ENCODE measurements at places on chromosomes 3 and 15.

DNA sequence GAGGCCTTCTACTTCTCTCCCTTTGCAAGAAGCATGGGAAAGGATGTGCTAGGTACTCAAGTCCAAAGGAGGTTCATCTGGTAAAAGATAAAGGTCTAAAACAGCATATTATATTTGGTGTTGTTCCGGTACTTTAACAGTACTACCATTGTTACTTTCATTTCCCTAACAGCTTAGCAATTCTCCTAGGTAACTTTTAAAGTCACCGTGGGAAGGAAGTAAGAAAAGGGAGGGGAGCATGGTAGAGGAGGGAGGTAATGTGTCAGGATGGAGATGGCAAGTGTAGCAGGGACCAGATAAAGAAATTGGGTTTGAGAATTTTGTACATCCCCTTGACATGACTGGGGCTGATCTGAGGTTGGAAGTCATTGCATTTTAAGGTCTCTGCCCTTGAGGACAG lies 89.4 kb upstream of the SKOR1 start:
- DNase-seq, result no peak

GRCh38 chr3:126816298-126816697 lies 112.3 kb downstream of the CHCHD6 start:
- DNase-seq, result no peak

DNA sequence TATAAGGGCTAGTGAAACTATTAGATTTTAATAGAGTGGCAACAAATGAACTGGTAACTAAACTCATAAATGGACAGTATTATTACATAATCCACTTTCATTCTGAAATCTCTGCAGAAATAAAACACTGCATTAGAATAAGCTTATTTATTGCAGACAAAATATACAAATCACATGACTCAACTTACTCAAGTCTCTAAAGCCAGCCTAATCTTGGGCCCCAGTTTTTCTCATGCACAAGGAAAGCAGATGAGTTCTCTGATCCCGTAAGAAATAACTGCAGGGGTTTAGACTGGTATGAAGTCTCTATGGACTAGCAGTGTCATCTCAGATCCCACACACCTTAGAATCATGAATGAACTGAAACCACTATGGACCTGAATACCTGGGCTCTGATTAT lies 5.8 kb downstream of the DLG1 start:
- no peak for DNase-seq

DNA sequence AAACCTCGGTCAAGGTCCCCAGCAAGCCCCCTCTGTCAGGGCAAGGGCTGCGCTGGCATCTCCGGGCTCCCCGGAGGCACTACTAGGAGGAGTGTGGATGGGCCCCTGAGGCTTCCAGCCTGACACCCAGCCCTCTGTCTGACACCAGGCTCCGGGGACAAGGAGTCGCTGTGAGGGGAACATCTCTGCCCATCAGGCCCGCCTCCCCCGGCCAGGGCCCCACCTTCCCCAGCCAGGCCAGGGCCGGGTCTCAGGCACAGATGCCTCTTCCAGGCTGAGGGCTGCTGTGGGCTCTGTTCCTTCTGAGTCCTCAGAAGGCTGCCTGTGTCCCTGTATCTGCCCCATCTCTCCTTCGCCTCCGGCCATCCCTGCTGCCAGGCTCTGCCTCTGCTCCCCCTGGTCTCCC lies 15.8 kb downstream of the CSPG4 start:
- no peak for DNase-seq

GRCh38 chr15:79919090-79919748 lies 22.4 kb upstream of the MTHFS start:
- DNase-seq, result no peak

DNA sequence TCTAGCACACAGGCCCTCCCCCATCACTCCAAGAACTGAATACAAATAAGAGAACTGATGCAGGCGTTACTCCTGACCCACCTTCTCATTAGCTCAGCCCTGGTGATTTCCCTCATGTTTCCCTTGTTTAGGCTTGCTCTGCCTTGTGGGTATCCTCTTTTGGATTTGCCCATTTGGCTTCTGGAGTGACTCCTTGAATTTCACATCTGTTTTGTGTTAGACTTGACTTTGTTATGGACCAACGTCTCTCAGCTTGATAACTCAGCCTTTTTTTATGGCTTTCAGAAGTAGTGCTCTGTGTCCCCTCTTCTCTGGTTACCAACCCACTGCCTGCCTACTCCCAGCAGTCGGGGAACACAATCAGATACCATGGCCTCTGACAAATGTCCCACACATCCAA lies 11.3 kb upstream of the TMOD3 start:
- no peak for DNase-seq

DNA sequence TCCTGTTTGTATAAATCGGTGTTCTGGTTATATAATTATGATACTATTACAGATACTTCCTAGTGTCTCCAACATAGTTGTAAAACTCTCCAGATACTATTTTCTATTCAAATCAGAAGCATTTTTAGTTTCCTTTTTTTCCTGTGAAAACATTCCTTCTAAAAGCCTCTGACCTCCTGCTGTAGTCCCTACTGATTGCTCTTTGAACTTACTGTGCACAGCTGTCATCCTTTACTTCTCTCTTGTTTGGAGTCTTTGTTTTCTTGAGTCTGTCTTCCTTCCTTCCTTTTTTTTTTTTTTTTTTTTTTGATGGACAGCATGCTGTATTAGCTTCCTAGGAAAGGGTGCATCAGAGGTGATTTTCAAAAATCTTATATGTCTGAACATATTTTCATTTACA lies 28.9 kb downstream of the NR2C2 start:
- DNase-seq, result no peak

DNA sequence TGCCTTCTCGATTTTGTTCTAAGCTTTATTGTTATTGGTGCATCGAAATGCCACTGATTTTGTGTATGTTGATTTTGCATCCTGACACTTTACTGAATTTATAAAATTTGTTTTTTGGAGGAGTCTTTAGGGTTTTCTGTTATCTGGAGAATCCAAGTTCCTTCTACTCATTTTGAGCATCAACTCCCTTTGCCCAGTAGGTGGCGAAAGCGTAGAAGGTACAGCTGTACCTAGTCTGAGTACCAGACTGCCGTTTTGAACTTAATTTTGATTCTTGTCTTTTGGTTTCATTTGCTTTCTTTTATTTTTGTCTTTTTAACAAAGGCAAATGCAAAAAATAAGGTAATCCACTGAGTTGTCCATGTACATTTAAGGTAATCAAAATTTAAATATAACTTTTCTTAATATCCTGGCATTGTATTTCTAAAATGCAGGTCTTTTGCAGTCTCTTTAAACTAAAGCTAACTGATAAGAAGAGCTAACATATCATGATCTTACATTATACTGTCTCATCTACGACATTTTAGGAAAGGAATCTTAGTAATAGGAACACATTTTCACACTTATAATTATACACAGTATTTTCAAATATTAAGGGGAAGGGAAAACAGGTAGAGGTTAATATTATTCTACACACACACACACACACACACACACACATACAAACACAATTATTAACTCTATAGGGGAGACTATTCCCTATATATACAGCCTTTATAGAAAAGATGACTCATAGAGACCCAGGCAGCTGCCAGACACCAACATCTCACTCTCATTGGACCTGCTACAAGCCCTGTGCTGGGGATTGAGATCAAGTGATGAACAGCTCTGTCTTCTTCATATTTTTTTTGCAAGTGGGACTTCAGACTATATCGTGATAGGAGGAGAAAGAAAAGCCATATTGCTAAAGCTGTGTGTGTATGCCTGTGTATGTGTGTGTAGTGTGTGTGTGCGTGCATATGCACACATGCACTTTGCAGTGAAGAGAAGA lies 71.8 kb downstream of the SYNPR start:
- peak; percentile 16 for DNase-seq

DNA sequence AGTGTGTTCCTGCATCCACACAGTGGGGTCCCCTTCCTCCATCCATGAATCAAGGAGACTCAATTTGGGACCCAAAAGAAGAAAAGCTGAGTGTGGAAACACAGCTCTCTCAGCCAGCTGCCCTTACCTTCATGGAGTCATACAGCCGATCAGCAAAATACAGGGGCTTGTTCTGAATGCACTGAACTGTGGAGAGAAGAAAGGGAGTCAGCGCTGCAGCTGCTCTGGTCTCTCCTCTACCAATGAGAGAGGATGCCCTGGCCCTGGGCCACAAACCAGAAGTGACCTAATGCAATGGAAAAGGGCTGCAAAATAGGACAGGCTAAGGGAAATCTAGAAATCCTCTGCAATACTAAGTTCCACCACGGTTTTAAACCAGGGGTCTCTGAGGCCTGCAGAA lies 46.7 kb downstream of the ANXA2 start:
- no peak for DNase-seq

DNA sequence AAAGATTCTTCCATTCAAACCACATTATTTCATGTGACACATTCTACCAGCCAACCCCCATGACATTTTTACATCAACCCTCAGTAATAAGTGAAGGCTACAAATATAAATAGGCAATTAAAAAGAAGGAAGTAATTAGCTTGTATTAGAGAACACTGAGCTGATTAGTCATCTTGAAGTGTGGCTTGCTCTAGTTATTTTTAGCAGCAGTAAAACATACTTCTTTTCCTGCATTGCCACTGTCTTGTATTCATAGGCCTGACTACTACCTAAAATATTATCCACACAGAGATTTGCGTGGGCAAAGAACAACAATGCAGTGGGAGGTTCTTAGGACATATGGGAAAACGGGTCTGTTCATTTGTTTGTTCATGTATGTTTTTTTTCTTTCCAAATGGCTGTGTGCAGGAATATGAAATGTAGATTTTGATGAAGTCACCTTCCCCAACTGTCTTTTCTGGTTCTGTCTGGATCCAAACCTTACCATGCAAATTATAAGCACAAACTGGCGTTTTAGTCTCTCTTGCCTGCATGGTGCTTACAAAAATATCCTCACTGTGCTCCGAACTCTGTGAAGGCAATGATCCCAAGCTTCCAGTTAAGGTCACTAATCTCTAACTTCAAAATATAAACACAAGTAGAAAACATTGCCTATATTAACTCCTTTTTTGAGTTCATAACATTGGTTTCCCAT lies 31.5 kb upstream of the TM4SF4 start:
- no peak for DNase-seq

GRCh38 chr15:60421544-60421943 lies 23.8 kb upstream of the ANXA2 start:
- no peak for DNase-seq

GRCh38 chr3:13595485-13595884 lies 46.6 kb downstream of the FBLN2 start:
- DNase-seq, result no peak

- no peak for DNase-seq
These were observed 58.2 kb downstream of the SETD5 start for GRCh38 chr3:9455596-9456131.

DNA sequence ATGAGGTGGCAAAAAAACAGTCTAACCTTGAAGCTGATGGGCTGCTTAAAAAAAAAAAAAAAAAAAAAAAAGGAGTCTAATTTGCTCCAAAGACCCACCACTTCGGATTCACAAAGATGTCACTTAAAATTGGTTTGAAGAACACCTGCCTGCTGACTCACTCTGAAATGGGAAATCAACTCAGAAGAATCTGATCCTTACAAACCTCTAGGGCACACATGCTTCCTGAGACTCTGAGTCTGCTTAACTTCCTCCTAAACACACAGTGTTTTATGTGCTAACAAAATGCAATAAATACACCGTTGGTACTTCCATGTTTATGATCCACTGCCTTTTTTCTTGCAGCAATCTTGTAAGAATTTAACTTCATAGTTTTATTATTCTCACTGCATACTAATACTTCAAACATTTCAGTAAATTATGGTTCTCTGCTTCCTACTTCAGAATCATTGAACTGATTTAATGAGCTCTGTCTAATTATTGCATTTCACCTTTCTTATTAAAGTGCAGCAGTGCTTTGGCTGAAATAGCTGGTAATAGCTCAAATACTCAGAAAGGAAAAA lies 73.0 kb upstream of the FRMD4B start:
- no peak for DNase-seq

- DNase-seq, result no peak
These were observed 1.3 kb downstream of the GATM start for GRCh38 chr15:45376967-45377608.

DNA sequence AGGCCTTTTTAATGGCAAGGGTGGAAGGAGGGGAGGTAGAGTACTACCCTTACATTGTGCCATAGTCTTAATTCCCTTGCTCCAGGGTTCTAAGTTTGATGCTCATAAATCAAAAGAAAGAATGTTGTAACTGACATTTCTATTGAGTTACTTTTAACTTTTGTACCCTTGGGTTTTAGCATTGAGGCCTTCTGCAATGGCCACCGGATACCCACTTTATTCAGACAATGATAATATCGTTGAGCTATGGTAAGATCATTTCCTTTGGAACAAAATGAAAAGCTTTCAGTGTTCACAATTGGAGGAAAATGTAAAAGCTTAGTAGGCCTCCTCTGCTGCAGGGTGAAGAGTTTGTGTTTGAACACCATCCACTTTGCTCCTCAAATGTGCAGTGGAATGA lies 16.8 kb downstream of the CGNL1 start:
- DNase-seq, result no peak

GRCh38 chr3:196193133-196193735 lies 18.0 kb downstream of the ZDHHC19 start:
- DNase-seq, result no peak

DNA sequence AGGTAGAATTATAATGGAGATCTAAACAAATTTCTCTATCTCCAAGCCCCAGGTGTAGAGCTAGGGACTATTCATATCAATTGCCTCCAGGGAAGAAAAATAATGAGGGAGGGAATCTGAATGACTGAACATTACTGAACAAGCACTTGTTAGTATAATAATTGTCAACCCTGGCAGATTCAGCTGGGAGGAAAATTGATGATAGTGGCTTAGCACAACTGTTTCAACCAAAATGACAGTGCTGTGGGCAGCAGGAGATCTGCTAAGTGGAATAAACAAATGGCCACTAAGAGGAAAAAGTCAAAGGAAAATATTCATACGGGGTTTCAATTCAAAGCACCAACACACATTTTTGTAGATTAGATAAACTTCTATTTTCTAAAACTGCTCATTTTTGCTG lies 294.9 kb upstream of the ZNF385D start:
- DNase-seq, result no peak

DNA sequence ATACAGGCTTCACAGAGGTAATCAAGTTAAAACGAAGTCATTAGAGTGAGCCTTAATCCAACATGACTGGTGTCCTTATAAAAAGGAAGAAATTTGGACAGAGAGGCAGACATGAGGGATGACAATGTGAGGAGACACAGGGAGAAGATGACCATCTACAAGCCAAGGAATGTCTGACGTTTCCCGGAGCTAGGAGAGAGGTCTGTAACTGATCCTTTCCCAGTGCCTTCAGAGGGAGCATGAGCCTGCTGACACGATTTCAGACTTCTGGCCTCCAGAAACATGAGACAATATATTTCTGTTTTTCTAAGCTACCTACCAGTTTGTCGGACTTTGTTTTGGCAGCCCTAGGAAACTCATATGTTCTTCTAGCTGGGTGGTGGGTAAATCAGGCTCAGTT lies 15.1 kb downstream of the TM4SF1 start:
- no peak for DNase-seq

GRCh38 chr3:4981665-4982494 lies 2.6 kb downstream of the BHLHE40 start:
- peak; percentile 32 for DNase-seq
